ENCODE measurements at places on chromosomes 6 and 20. TPM values are rescaled to one million over a fixed set of nuclear protein-coding genes. Genes with fewer than 3 reads are reported as not detected.

Gene NMBR
- not detected for total RNA-seq

Gene LY6G5C
- total RNA-seq, result 1.6 TPM

Gene BPI
- not detected for total RNA-seq

Gene EYA2
- total RNA-seq, result 3.3 TPM

Gene GUCA1A
- not detected for total RNA-seq

Gene C20orf141
- 0.38 TPM for total RNA-seq

Gene GATA5
- total RNA-seq, result 0.75 TPM

Measured in A549 treated with CORT108297 at 1 μM for 4 hours (cell line).